CD4-positive, alpha-beta T cell (primary cell): ENCODE measurements at places on chromosomes 7 and 10.

- DNase-seq: no peak
These were observed 4.3 kb downstream of the SVIL start for GRCh38 chr10:29630205-29631048.

GRCh38 chr10:100347568-100348195 is 649 bp downstream of the SCD start:
- no peak for DNase-seq

- no peak for DNase-seq
These were observed 15.6 kb downstream of the BLNK start for GRCh38 chr10:96255549-96256333.

DNA sequence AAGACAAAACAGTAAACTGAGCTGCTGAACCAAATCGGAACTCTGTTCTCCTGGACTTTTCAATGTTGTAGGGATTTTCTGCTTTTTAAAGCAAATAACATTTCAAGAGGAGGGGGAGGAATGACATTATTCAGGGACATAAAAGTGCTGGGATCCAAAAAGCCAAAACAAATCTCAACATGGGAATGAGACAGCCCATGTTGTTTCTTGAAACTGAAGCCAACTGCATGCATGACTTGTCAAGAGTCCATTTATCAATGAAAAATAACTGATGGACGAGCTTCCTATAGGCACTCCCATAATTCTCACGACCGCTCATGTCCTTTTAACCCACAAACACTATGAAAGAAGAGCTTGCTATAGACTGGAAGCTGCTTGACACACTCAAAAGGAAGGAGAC is 27.8 kb downstream of the FAM53B start:
- no peak for DNase-seq

DNA sequence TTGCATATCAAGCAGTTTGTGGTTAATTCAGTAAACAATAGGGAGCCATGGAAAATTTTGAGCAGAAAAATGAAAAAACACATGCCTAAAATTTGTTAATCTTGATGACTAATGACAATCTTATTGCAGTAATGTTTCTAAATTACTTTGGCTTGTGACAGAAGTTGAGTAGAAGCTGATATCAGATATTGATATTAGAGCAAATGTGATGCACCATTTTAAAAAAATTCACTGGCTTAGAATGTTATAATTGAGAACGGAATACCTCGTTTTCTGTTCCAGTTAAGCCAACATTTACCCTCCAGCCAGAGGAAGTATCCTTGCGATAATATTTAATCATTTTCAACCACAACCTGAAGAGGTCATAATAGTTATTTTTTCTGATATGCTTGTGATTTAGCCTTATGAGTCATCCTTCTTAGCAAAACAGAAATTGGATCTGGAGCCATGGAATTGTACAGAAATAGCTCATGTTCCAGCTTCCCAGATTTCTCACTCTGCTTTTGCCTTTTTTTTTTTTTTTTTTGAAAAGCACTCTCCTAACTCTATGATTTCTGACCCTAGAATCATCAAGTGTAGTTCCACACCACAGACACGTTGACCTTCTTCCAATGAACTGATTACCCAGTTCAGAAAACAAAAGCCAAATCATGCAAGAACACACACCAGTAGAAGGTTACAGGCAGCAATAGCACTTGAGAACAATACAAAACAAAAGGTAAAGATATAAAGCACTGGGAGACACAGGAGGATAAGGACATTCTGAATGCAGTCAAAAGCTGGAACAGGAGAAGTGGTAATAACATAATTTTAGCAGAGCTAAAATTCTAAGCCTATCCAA is 96.8 kb upstream of the PHYHIPL start:
- DNase-seq: no peak
